Progenitor cell of endocrine pancreas (in vitro differentiated cells): ENCODE measurements at places on chromosomes 7 and 10. TPM values are rescaled to one million over a fixed set of nuclear protein-coding genes. Genes with fewer than 3 reads are reported as not detected.

GRCh38 chr7:99221866-99222265, 14.0 kb upstream of the KPNA7 start:
- no peaks in the 10 kb centered on the region for H3K27me3 ChIP-seq
- H3K36me3 ChIP-seq: no peaks in the 10 kb centered on the region
- no peak overlapping the region for H3K4me3 ChIP-seq
- H3K27ac ChIP-seq: no peak overlapping the region
- peaks cover 20% of the 10 kb centered on the region for H3K4me1 ChIP-seq

GRCh38 chr10:3091921-3092320, 24.6 kb downstream of the PFKP start:
- no peaks in the 10 kb centered on the region for H3K36me3 ChIP-seq
- H3K27me3 ChIP-seq: peaks cover 3% of the 10 kb centered on the region
- peaks cover 4% of the 10 kb centered on the region for H3K4me1 ChIP-seq
- no peak for DNase-seq

- H3K27me3 ChIP-seq: no peaks in the 10 kb centered on the region
- H3K4me1 ChIP-seq: peaks cover 25% of the 10 kb centered on the region
- H3K4me3 ChIP-seq: no peak overlapping the region
- peak overlapping the region; percentile 91 for H3K27ac ChIP-seq
- DNase-seq: no peak
- H3K36me3 ChIP-seq: no peaks in the 10 kb centered on the region
Measured at GRCh38 chr10:48804740-48805182, 120.1 kb downstream of the WDFY4 start.

DNA sequence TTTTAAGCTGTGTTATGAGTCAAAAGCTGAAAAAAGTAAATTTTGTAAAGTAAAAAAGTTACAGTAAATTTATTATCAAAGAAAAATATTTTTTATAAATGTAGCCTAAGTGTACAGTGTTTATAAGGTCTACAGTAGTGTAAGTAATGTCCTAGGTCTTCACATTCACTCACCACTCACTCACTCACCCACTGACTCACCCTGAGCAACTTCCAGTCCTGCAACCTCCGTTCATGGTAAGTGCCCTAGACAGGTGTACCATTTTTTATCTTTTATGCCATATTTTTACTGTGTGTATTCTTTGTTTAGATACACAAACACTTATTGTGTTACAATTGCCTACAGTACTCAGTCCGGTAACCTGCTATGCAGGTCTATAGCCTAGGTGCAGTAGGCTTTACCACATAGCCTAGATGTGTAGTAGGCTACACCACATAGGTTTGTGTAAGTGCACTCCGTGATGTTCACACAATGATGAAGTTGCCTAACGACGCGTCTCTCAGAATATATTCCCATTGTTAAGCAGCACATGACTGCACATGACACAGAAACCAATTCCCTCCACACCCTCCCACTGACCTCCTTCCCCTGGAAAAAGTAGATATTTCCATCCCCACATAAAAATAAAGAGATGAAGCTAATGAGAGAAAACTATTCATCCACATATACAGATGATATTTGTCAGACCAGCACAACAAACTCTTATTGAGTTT, 44.8 kb upstream of the FGL2 start:
- peaks cover 1% of the 10 kb centered on the region for H3K36me3 ChIP-seq
- H3K4me3 ChIP-seq: no peak overlapping the region
- H3K27me3 ChIP-seq: no peaks in the 10 kb centered on the region
- DNase-seq: no peak
- H3K27ac ChIP-seq: no peak overlapping the region

DNA sequence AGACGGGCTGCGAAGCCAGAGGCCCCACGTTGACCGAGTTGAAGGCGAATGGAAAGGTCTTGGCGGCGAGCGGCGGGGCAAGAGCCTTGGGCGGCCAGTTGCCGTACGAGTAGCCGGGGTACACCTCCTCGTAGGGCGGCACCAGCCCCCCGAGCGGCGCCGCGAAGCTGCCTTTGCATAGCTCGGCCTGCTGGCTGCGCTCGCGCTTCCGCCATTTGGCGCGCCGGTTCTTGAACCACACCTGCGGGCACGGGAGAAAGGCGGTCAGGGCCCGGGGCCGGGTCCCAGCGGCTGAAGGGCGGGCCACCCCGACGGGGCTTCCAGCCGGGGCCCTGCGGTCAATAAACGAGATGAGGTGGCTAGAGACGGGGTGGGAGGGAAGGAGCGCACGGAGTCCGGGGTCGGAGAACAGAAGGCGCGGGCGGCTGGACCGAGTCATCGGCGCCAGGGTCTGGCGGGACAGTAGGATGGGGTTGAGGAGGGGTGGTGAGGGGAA, 4.8 kb downstream of the ELOVL3 start:
- H3K4me3 ChIP-seq: peak overlapping the region; percentile 50
- no peak for DNase-seq
- H3K4me1 ChIP-seq: peaks cover 2% of the 10 kb centered on the region
- H3K27ac ChIP-seq: no peak overlapping the region
- no peaks in the 10 kb centered on the region for H3K36me3 ChIP-seq

DNA sequence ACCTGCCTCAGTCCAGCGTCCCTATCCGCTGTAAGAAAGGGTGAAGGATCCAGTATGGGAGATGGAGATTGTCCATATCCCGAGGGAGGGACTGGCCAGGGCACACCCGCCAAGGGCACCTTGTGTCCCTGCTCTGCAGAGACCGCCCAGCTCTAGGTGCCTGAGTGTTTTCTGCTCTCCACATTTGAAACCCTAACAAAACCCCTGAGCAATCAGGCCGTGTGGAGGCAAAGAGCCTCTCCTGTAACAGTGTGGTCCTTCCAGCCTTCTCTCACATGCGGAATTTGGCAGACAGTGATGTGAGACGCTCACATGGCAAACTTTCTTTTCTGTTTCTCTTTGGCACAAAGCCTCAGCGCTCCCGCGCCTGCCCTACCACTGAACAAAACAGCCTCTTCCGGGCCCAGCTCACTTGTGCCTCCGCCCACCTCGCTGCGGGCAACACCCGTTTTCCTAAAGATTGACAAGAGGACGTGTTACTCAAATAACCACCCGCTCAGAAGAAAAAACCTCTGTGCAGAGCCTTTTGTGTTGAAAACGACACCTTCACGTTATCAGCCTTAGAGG, 514.8 kb downstream of the DNAJB6 start:
- peak overlapping the region; percentile 96 for H3K27ac ChIP-seq
- H3K4me1 ChIP-seq: peaks cover 12% of the 10 kb centered on the region
- H3K4me3 ChIP-seq: peak overlapping the region; percentile 53
- DNase-seq: peak; percentile 42
- peaks cover 3% of the 10 kb centered on the region for H3K27me3 ChIP-seq

GRCh38 chr10:110458266-110458920, 39.3 kb upstream of the DUSP5 start:
- H3K4me3 ChIP-seq: no peak overlapping the region
- no peak for DNase-seq
- no peaks in the 10 kb centered on the region for H3K27me3 ChIP-seq
- peaks cover 19% of the 10 kb centered on the region for H3K4me1 ChIP-seq

- DNase-seq: no peak
- no peak overlapping the region for H3K27ac ChIP-seq
- H3K27me3 ChIP-seq: no peaks in the 10 kb centered on the region
- no peak overlapping the region for H3K4me3 ChIP-seq
- no peaks in the 10 kb centered on the region for H3K4me1 ChIP-seq
- H3K36me3 ChIP-seq: no peaks in the 10 kb centered on the region
Measured at GRCh38 chr10:130844310-130844709, 467.2 kb downstream of the TCERG1L start.

GRCh38 chr10:105706281-105707026, 1065.4 kb downstream of the SORCS3 start:
- no peak overlapping the region for H3K4me3 ChIP-seq
- no peak for DNase-seq
- H3K27ac ChIP-seq: no peak overlapping the region

- H3K4me3 ChIP-seq: peak overlapping the region; percentile 68
- H3K36me3 ChIP-seq: peaks cover 14% of the 10 kb centered on the region
- no peaks in the 10 kb centered on the region for H3K27me3 ChIP-seq
Measured at GRCh38 chr10:125154529-125154928, 5.8 kb downstream of the CTBP2 start.

- H3K27me3 ChIP-seq: no peaks in the 10 kb centered on the region
- H3K36me3 ChIP-seq: no peaks in the 10 kb centered on the region
- no peak for DNase-seq
Measured at GRCh38 chr10:51178634-51179033, 104.3 kb downstream of the PRKG1 start.

DNA sequence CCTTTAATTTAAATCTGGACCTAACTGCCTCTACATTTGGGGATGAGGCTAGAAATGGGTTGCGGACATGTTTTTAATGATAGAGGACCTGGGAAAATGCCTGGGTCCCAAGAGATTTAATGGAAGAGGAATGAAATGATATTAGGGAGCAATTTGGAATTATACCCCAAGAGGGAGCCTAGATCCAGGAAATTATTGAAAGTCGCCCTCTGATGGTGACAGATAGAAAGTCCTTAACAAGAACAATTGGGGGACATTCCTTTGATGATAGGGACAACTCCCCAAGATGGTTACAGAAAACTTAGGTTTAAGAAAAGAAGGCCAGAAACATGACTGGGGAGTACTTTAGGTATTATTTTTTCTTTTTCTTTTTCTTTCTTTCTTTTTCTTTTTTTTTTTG, 9.5 kb upstream of the TSGA13 start:
- no peak for DNase-seq
- no peaks in the 10 kb centered on the region for H3K27me3 ChIP-seq
- no peak overlapping the region for H3K4me3 ChIP-seq
- no peaks in the 10 kb centered on the region for H3K36me3 ChIP-seq
- no peaks in the 10 kb centered on the region for H3K4me1 ChIP-seq

- peaks cover 10% of the 10 kb centered on the region for H3K36me3 ChIP-seq
- DNase-seq: no peak
- no peaks in the 10 kb centered on the region for H3K27me3 ChIP-seq
- peak overlapping the region; percentile 15 for H3K27ac ChIP-seq
Measured at GRCh38 chr7:129855234-129855673, 97.5 kb downstream of the UBE2H start.

DNA sequence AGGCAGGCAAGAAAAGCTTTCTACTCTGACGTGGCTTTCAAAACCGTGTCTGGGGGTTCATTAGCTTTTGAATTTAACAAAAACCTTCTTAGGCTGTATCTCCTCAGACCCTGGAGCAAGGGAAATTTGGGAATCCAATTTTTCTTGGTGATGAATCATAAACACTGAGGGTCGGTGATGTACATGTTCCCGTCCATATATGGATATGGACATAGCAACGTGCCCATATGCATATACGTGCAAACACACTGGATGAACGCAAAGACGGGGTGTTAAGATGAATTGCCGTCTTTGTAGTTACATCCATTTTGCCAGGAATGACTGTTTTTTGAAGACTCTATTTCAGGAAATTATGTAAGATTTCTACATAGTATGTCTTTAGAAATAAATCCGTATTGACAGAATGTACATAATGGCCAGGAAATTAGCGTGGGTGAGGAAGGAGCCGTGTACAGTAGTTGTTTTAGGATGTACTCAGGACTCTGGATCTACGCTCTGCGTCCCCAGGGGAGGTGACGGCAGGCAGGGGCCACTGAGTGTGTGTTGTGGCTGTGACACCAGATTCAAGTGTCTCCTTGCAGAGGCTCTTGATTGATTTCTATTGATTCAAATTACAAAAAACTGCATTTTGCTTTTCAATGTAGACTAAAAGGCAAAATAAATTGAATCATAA, 238.2 kb downstream of the DNAJB6 start:
- no peak overlapping the region for H3K4me3 ChIP-seq
- H3K4me1 ChIP-seq: no peaks in the 10 kb centered on the region
- H3K27me3 ChIP-seq: peaks cover 15% of the 10 kb centered on the region
- no peaks in the 10 kb centered on the region for H3K36me3 ChIP-seq
- DNase-seq: no peak
- no peak overlapping the region for H3K27ac ChIP-seq

DNA sequence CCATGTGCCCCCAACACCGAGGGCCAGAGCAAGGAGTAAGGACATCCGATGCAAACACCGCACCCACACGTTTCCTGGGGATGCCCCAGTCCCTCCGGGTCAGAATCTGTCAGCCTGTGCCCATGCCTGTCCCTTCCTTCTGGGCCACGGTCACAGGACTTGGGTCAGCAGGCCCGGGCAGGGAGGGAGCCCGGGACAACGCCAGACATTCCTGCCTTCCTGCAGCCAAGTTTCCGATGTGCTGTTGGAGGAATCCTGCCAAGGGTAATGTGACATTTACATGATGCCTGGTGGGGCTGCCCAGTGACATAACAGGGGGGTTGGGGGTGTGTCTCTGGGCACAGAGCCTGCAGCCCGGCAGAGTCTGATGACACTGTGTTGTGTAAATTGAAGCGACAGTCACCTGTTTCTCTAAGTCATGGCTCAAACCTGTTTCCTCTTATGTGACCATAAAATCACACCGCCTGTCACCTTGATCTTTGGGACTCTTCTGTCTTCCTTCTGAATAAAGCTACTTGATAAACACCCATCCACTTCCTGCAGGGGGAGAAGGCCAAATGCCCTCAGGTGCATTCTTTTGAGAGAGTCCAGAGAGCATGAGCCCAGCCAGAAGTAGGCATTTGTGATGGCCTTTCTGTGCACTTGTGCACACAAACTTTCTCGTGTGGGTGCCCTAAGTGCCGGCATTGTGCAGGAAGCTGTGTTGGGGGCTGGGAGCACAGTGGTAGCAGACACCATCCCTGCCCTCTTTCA, 175.3 kb upstream of the RHEB start:
- H3K4me3 ChIP-seq: no peak overlapping the region
- peaks cover 7% of the 10 kb centered on the region for H3K27me3 ChIP-seq
- H3K27ac ChIP-seq: no peak overlapping the region
- peaks cover 13% of the 10 kb centered on the region for H3K4me1 ChIP-seq
- no peak for DNase-seq

- H3K4me1 ChIP-seq: no peaks in the 10 kb centered on the region
- no peak overlapping the region for H3K4me3 ChIP-seq
- no peaks in the 10 kb centered on the region for H3K36me3 ChIP-seq
- peaks cover 21% of the 10 kb centered on the region for H3K27me3 ChIP-seq
- H3K27ac ChIP-seq: no peak overlapping the region
Measured at GRCh38 chr7:95323410-95324129, 762 bp downstream of the PON1 start.

DNA sequence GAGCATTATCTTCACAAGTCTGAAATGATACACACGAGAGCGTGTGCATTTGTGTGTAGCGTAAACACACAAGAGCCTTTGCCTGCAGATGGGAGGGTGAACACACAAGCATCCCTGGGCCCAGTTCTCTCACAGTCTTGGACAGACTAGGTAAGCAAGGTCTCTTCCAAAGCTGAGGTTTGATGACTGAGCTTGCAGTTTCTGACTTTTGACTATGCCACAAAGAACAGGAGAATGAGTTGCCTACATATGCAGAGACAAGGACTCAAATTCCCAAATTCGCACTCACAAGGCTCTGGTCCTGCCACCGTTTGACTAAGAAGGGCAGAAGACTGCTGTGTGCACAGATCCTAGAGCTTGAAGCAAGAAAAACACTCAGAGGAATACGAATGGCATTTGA, 55.8 kb downstream of the FAM53B start:
- peaks cover under 1% of the 10 kb centered on the region for H3K4me1 ChIP-seq
- no peaks in the 10 kb centered on the region for H3K27me3 ChIP-seq
- H3K27ac ChIP-seq: no peak overlapping the region
- DNase-seq: no peak
- H3K4me3 ChIP-seq: no peak overlapping the region

- H3K4me3 ChIP-seq: no peak overlapping the region
- no peak for DNase-seq
- no peaks in the 10 kb centered on the region for H3K36me3 ChIP-seq
- no peaks in the 10 kb centered on the region for H3K4me1 ChIP-seq
- no peaks in the 10 kb centered on the region for H3K27me3 ChIP-seq
Measured at GRCh38 chr10:37934791-37935190, 41.7 kb downstream of the ZNF25 start.

- H3K4me3 ChIP-seq: no peak overlapping the region
- H3K4me1 ChIP-seq: peaks cover 6% of the 10 kb centered on the region
- no peaks in the 10 kb centered on the region for H3K36me3 ChIP-seq
- no peaks in the 10 kb centered on the region for H3K27me3 ChIP-seq
- no peak overlapping the region for H3K27ac ChIP-seq
Measured at GRCh38 chr7:24898691-24899090, 81.3 kb downstream of the OSBPL3 start.

The RPEL1 gene
- not detected in 2 replicates for total RNA-seq

The C10orf105 gene
- total RNA-seq: 0.07 TPM in 1 of 2 replicates, not detected in the other

The KCNH2 gene
- total RNA-seq: 6.9 and 9.4 TPM in 2 replicates

The EN2 gene
- not detected in 2 replicates for total RNA-seq
